ENCODE measurements at places on chromosomes 11 and 22.

- no peak overlapping the region for H3K4me3 ChIP-seq
- H3K27me3 ChIP-seq = no peaks in the 10 kb centered on the region
- no peak for DNase-seq
- peaks cover 30% of the 10 kb centered on the region for H3K36me3 ChIP-seq
These were observed 58.4 kb upstream of the PSMA1 start for GRCh38 chr11:14578541-14578956.

- no peaks in the 10 kb centered on the region for H3K27me3 ChIP-seq
- no peak overlapping the region for H3K27ac ChIP-seq
- no peaks in the 10 kb centered on the region for H3K4me1 ChIP-seq
- H3K36me3 ChIP-seq = peaks cover 16% of the 10 kb centered on the region
- H3K4me3 ChIP-seq = no peak overlapping the region
These were observed 43.0 kb downstream of the LMO2 start for GRCh38 chr11:33848717-33849390.

DNA sequence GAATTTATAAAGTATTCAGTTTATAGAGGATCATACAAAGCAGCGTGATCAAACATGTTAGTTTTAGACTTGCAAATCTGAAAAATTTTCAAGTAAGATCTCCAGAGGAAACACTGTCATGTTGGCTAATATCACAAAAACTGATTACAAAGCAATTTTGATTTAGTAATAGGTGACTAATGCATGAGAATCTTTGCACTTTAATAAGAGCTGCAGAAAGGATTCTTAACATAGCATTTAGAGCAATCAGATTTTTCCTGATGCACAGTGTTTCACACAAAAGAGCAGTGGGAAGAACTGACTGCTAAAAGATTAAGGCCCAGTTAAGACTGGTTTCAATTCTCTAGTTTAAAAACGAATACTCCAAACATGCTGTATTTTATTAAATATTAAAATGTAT is 321.2 kb downstream of the GUCY1A2 start:
- H3K36me3 ChIP-seq = no peaks in the 10 kb centered on the region
- H3K27me3 ChIP-seq = no peaks in the 10 kb centered on the region
- DNase-seq = no peak
- H3K27ac ChIP-seq = no peak overlapping the region
- no peaks in the 10 kb centered on the region for H3K4me1 ChIP-seq

DNA sequence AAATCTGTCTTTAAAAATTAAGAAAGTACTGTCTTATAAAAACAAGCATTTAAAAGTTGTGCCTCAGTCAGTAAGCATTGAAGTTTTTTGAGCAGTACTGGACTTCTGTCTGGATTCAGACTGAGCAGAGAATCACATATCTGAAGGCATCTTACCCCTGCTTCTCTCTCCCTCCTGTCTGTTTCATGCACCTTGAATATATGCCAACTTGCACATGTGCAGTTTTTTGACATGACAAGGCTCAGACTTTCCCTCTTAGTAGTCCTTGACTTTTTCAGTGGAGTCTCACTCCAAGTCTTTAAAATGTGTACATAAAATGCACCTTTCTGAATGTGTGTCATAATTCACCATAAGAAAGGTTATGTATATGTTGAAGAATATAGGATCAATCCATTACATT is 19.8 kb downstream of the SPECC1L start:
- H3K4me3 ChIP-seq = no peak overlapping the region
- peak overlapping the region; percentile 73 for H3K27ac ChIP-seq
- peaks cover 17% of the 10 kb centered on the region for H3K36me3 ChIP-seq
- H3K4me1 ChIP-seq = peaks cover 46% of the 10 kb centered on the region
- DNase-seq = no peak
- H3K27me3 ChIP-seq = no peaks in the 10 kb centered on the region

DNA sequence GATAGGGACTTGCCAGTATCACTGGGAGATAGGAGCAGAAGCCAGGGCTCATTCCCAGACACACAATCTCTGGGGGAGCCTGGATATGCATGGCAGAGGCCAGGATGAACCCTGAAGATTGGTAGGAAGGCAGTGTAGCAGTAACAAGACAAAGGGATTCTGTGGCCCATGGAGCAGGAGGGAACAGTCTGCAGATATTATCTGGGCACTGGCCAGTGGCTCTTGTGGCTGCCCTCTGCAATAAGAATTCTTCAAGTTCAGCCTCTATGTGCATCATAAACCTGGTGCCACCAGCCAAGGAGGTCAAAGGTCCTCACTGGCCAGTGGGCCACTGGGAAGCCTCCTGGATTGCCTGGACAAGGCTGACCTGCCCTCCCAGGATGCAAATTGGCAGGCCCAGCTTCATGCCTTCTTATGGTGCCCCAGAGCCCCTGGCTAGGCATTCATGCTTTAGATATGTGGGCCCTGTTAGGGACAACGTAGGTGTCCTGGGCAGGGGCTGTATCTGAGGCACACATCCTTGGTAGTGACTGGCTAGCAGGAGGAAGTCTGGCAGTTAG is 29.2 kb downstream of the KCNQ1OT1 start:
- DNase-seq = no peak
- peaks cover 15% of the 10 kb centered on the region for H3K4me1 ChIP-seq
- peak overlapping the region; percentile 82 for H3K27ac ChIP-seq
- no peak overlapping the region for H3K4me3 ChIP-seq

DNA sequence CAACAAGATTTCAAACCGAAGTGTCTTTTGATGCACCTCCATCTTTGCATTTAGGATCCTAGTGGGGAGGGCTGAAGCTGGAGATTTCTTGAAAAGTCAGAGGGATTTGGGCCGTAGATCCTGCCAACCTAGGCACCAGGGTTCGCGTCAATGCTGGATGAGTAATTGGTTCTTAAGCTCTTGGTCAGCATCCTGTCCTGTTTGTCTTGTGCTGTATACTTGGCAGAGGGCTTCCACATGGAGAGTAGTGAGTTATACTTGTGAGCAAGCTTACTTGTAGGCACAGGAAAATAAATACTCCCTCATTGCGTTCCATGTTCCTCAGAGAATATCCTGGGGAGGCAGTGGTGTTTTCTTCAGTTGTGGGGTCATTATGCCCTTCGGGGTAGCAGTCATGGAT is 12.6 kb downstream of the INSC start:
- no peaks in the 10 kb centered on the region for H3K4me1 ChIP-seq
- no peaks in the 10 kb centered on the region for H3K36me3 ChIP-seq
- no peak overlapping the region for H3K4me3 ChIP-seq
- no peak overlapping the region for H3K27ac ChIP-seq
- DNase-seq = no peak

- H3K4me1 ChIP-seq = peaks cover 63% of the 10 kb centered on the region
- H3K27me3 ChIP-seq = peaks cover 9% of the 10 kb centered on the region
- peak overlapping the region; percentile 37 for H3K4me3 ChIP-seq
- peak overlapping the region; percentile 76 for H3K27ac ChIP-seq
- DNase-seq = no peak
These were observed 153.6 kb upstream of the TTC12 start for GRCh38 chr11:113160808-113161124.

- peaks cover 10% of the 10 kb centered on the region for H3K27me3 ChIP-seq
- peaks cover 18% of the 10 kb centered on the region for H3K4me1 ChIP-seq
- peaks cover 15% of the 10 kb centered on the region for H3K36me3 ChIP-seq
- H3K4me3 ChIP-seq = no peak overlapping the region
These were observed 7.6 kb downstream of the ARVCF start for GRCh38 chr22:20009018-20009491.

- H3K4me3 ChIP-seq = peak overlapping the region; percentile 94
- peaks cover 45% of the 10 kb centered on the region for H3K36me3 ChIP-seq
- DNase-seq = no peak
- H3K27ac ChIP-seq = peak overlapping the region; percentile 90
These were observed 669 bp downstream of the RPL27A start for GRCh38 chr11:8683115-8683807.

- peak; percentile 99 for DNase-seq
- H3K4me1 ChIP-seq = peaks cover 27% of the 10 kb centered on the region
- no peaks in the 10 kb centered on the region for H3K36me3 ChIP-seq
- H3K27ac ChIP-seq = no peak overlapping the region
These were observed 2.5 kb downstream of the CPT1A start for GRCh38 chr11:68839054-68839865.

DNA sequence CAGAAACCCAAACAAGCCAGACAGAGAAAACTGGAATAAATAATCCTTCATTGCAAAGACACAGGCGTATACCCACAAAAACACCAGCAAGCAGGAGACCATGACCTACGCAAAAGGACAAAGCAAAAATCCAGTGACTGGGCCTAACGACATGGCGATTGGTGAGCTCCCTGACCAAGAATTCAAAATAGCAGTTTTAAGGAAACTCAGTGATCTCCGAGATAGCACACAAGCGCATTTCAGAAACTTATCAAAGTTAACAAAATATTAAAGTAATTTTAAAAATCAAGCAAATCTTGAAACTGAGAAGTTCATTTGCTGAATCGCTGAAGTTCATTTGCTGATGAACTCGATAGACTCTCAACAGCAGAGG is 27.6 kb downstream of the DBX1 start:
- H3K27me3 ChIP-seq = peaks cover 14% of the 10 kb centered on the region
- H3K36me3 ChIP-seq = no peaks in the 10 kb centered on the region
- DNase-seq = no peak
- H3K4me1 ChIP-seq = peaks cover 50% of the 10 kb centered on the region
- no peak overlapping the region for H3K27ac ChIP-seq
- H3K4me3 ChIP-seq = peak overlapping the region; percentile 78

- H3K4me1 ChIP-seq = no peaks in the 10 kb centered on the region
- no peak overlapping the region for H3K4me3 ChIP-seq
- H3K27me3 ChIP-seq = peaks cover 48% of the 10 kb centered on the region
- H3K36me3 ChIP-seq = no peaks in the 10 kb centered on the region
These were observed 29.8 kb downstream of the ANKK1 start for GRCh38 chr11:113417428-113417827.

GRCh38 chr11:72574548-72575460 is 99.4 kb downstream of the PDE2A start:
- H3K4me1 ChIP-seq = peaks cover 41% of the 10 kb centered on the region
- no peaks in the 10 kb centered on the region for H3K36me3 ChIP-seq
- peak overlapping the region; percentile 69 for H3K27ac ChIP-seq
- H3K27me3 ChIP-seq = peaks cover 8% of the 10 kb centered on the region

GRCh38 chr11:110029714-110030113 is 63.5 kb upstream of the ZC3H12C start:
- peak overlapping the region; percentile 33 for H3K27ac ChIP-seq
- no peaks in the 10 kb centered on the region for H3K36me3 ChIP-seq
- DNase-seq = no peak
- H3K4me1 ChIP-seq = peaks cover 19% of the 10 kb centered on the region

- H3K4me3 ChIP-seq = peak overlapping the region; percentile 64
- peak overlapping the region; percentile 96 for H3K27ac ChIP-seq
- H3K27me3 ChIP-seq = peaks cover 3% of the 10 kb centered on the region
- H3K4me1 ChIP-seq = peaks cover 93% of the 10 kb centered on the region
- H3K36me3 ChIP-seq = peaks cover 39% of the 10 kb centered on the region
- DNase-seq = no peak
These were observed 45.4 kb downstream of the YAP1 start for GRCh38 chr11:102155676-102156075.

- no peak overlapping the region for H3K27ac ChIP-seq
- peak overlapping the region; percentile 94 for H3K4me3 ChIP-seq
- peaks cover 24% of the 10 kb centered on the region for H3K4me1 ChIP-seq
These were observed 14.4 kb upstream of the SPTBN2 start for GRCh38 chr11:66743271-66743968.

DNA sequence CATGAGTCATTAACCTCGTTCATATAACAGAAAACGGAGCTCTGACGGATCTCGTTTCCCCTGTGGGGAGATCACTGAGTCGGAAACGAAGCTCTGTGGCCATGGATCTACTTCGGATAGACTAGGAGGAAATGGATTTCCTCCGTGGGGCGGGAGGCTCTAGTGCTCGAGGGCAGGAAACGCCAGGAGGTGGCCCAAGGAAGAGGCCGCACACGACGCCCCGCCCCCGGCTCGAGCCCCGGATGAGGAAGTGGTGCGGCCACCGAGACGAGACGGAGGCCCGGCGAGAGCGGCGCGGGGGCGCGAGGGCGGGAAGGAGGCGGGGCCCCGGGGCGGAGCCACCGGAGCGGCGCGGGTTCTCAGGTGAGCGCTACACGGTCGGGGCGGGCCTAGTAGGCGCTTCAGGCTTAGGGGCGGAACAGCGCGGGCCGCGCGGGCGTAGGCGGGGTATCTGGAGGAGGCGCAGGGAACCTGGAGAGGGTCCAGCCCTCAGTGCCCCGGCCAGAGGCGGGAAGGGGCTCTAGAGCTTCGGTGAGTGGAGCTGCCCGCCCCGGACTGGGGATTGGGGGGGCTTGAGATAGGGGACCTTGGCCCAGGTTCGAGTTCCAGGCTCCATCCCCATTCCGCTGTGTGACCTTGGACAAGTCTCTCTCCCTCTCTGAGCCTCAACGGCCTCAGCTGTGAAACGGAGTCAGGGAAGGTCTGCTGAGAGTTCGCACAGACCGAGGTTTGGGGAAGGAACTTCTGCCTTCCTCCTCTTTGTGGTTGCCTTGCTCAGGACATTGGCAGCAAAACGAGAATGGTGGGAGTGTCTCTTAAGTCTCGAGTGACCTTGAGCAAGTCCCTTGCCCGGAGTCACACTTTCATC is at the start of gene DEPDC5:
Gene DEPDC5 (plus strand): TSS at position 386 of the 868 bp plus-strand sequence. CDS start 903 bp downstream, outside the sequence.
- peak within 1 kb of the TSS; percentile 86 for H3K4me3 ChIP-seq
- H3K36me3 ChIP-seq = no peaks in the 10 kb centered on the region
- peaks cover 47% of the 10 kb centered on the region for H3K4me1 ChIP-seq
- no peaks in the 10 kb centered on the region for H3K27me3 ChIP-seq
- peak; percentile 96 for DNase-seq
- H3K27ac ChIP-seq = peak within 1 kb of the TSS; percentile 100

DNA sequence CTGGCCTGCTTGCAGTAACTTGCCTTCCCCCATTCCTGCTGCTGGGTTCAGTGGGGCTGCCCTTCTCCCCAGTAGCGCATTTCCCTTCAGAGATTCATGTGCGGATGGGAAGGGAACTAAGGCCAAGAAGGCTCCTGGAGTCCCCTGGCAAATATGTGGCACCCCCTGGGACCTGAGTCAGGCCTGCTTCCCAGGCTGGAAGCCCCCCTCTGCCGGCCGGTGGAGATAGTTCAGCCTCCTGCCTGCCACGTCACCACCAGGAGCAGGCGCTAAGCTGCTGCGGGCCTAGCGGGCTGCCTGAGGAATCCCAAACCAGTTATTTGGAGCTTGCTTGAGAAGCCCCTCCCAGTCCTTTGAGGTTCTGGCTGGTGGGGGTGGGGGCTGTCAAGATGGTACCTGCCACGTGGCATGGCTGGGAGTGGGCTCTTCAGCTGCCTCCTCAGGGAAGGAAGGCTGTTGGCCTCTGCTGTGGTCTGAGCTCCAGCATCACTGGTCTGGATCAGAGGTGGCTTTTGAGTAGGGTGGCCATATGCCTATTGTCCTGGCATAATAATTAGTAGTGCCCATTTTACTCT is 2.0 kb downstream of the SERPINH1 start:
- peaks cover 68% of the 10 kb centered on the region for H3K4me1 ChIP-seq

DNA sequence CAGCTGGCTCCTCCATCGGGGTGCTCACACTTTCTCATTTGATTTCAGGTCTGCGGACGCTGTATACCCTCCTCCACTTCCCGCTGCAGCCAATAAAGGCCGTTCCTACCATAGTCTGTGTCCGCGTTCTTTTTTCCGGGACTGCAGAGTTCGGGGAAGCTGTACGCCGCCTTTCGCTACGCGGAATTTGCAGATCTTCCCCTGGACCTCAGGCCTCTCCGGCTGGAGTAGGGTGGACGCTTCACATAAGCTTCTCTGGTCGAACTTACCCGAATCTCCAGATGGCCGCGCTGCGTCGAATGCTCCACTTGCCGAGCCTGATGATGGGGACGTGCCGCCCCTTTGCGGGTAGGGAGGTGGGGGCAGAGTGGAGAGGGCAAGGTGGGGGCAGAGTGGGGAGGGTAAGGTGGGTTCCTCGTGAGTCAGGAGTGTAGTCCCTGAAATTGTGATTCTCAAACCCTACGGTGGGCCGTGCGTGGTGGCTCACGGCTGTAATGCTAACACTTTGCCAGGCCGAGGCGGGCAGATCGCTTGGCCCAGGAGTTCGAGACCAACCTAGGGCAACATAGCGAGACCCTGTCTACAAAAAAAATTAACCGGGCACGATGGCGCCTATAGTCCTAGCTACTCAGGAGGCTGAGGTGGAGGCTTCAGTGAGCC is 617 bp downstream of the CSKMT start:
- peak overlapping the region; percentile 99 for H3K27ac ChIP-seq
- H3K36me3 ChIP-seq = peaks cover 29% of the 10 kb centered on the region
- peak overlapping the region; percentile 98 for H3K4me3 ChIP-seq
- H3K27me3 ChIP-seq = no peaks in the 10 kb centered on the region
- H3K4me1 ChIP-seq = peaks cover 30% of the 10 kb centered on the region
- no peak for DNase-seq
